ENCODE measurements at places on chromosomes 5 and 9.

DNA sequence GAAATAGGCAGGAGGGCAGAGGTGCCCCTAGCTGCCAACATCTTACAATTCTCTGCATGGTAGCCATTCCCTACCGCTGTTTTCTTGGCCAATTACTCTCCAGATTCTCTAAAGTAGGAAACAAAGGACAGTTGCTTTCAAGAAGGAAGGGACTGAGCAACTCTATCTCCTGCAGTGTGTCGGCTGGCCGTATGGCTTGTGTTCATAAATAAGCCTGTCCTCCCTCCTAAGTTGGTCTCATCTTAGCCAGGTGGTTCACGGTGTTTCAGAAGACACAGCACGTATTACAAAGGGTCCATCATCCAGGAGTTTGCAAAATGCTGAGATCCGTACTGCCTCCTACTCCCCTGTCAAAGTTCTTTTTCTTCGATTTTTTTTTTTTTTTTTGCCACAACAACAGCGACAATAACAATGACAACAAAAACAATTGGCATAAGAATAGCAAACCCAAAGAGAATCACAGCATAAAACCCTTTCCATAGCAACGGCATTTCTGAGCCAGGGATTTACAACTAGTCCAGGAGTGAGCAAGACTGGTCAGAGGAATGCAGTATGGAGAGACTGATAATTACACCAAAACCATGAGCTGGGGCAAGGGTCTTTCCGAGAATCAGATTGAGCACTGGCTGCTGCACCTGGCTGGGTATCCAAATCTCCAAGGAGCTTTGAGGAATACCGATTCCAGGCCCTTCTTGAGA, 212.8 kb downstream of the SLIT3 start:
- no peak for DNase-seq

DNA sequence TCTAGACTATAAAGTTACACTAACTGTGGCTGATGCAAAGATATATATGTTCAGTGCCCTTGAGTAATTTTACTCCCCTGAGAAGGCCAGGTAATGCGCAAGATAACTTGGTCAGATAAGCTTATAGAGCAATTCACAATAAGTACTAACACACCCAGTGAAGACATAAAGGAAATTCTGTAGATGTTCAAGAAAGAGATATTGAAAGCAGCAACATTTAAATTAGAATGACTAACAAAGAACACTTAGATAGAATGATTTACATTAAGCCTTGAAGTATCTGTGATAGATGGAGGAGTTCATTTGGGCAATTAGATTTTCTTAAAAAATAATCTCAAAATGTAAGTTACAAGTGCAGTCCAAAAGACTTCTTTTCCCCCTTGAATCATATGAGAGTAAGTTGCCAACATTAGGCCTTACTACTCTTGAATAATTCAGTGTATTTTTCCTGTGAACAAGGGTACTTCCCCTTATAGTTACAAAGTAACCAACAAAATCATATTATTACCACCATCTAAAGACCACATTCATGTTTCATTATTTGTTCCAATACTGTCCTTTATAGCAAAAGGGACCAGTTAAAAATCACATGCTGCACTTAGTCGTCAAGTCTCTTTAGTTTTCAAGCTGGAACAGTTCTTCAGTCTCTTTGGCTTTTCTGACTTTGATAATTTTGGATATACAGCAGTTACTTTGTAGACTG, 44.4 kb upstream of the ELOVL7 start:
- DNase-seq = no peak

DNA sequence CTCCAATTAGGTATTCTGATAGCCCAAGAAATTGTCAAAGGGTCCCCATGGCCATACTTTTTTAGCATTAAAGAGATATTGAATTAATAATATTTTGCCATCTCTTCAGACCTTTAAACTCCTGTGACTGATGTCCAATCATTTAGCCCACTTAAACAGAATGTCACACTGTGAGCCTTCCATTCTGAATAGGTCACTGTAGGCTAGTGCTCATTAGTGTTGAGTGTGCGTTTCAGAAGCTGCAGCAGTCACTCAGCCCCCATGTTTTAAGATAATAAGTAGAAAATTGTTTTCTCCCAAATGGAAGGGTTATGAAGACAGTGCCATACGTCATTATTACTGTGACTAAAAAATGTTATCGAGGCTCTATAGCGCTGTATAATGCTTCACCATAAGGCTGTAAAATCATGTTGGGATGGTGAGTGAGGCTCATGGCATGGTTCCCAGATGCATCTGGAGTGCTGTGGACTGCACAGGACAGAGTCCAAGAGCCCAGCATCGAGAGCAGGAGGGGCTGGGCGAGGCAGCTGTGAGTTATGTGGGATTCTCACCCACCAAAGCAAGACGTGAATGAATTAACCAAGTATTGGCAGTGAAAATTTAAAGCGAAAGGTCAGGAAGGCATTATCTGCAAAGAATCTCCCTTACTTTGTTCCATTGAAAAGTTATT, 2112.9 kb upstream of the WWC1 start:
- no peak for DNase-seq

DNA sequence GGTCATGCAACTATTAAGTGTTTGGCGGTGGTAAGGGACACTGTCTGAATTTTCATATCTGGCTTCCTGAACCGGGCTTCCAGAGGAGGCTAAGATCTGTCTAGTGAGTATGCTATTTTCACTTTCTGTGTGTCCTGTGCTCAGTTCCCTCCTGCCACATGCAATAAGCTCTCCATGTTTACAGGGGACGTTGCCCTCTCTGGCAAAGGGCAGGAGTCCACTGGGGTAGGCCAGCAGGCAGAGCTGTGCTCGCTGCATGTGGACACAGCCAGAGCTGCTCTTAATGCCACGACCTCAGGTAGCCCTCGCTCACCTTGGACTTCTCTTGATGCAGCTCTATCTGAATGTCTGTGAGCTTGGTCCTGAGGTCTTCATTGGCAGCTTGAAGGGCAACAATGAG, 111.2 kb downstream of the JAKMIP2 start:
- no peak for DNase-seq

DNA sequence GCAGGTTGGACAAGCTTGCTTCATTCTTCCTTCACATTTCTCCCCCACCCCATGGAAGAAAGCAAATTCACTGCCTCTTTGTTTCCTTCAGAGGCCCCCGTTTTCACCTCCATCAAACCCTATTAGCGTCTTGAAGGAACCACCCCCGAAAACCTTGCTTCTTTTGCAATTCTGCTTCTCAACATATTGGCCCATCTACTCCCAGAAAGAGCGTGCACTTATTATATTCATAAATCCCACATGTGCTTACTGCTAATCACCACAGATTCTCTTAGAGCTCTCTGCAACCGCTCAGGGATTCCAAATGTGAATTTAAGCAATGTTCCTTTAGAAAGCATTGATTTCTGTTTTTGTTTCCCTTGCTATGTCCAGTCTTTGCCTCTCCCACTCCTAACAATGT, 1.1 kb downstream of the F2RL2 start:
- DNase-seq = no peak

GRCh38 chr5:108054349-108054748, 327.5 kb downstream of the FBXL17 start:
- no peak for DNase-seq

DNA sequence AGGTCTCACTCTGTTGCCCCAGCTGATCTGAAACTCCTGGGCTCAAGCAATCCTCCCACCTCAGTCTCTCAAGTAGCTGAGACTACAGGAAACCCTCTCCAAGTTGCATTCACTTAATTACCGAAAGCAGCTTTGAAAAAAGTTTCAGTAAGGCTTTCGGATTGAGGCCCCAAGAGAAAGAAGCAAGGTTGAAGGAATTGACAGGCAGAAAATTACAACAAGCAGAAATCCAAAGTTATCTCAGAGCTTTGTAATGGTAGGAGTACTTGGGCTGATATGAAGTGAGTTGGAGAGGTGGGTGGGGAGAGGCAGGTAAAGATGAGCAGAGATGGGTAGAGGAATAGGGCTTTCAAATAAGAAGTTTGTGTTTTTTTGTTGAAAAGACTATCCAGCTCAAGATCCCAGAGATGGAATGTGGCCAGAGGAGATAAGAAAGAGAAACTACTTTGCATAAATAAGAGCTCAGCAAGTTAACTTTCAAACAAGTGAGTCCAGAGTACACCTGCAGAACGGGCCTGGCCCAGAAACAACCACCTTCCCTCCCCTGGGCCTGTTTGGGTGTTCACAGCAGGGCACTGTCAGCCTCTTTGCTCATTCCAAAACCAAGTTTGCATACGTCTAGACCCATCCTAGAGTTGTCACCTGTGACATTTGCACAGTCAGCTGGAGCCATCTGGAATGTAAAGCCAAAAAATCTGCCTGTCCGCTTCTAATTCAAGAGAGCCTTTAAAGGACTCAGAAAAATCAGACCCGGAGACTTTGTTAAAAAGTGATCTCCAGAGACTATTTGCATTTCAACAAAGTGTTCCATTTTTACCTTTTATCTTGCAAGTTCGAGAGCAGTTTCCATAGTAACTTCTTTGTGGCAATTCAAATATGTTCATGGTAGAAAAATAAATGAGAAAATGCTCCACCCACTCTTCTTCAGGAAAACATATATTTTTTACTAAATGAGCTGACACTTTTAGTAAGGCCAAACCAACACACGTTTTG, 2.2 kb upstream of the CLINT1 start:
- DNase-seq = no peak

DNA sequence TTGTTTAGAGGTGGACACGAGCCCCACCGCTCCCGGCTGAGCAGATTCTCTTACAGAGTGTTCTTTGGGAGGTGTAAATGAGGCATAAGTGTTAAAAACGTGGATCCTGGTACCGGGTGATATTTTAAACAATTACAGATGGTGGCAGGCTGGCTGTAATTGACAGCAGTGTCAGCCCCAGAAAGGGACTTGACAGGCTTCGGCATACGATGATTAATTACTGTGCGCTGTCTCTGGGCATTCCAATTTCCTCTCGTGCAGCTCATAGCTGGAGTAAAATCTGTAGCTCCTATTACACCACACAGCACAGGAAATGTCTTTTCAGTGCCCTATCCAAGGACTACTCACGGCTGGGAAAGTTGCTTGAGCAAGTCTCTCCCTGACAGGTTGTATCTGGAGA, 305.4 kb upstream of the IRX2 start:
- no peak for DNase-seq

DNA sequence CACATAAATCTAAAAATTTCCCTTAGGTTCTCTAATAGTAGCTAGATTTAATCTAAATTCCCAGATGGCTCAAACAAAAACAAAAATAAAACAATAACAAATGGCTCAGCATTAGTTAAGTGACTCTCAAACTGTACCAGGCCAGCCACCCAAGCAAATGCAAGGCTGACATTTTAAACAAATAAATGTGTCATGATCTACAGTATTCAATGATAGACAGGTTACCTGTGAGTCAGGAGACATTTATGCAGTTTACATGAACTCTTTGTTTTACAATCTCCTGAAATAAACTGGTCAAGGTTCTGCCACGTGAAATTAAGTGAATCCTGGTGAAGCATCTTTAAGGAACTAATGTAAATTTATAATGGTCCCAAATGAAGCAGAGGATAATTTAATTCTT, 580.2 kb upstream of the PTPRD start:
- no peak for DNase-seq

GRCh38 chr5:143796753-143797152, 15.2 kb upstream of the HMHB1 start:
- DNase-seq = no peak

GRCh38 chr5:157252711-157253465, 13.0 kb upstream of the CYFIP2 start:
- DNase-seq = peak; percentile 88

GRCh38 chr5:1734908-1735289, 64.7 kb downstream of the MRPL36 start:
- DNase-seq = no peak

Measured in CD4-positive, alpha-beta T cell treated with Interleukin-4 for 4 hours (primary cell).